ENCODE measurements at places on chromosomes 3 and 15.

DNA sequence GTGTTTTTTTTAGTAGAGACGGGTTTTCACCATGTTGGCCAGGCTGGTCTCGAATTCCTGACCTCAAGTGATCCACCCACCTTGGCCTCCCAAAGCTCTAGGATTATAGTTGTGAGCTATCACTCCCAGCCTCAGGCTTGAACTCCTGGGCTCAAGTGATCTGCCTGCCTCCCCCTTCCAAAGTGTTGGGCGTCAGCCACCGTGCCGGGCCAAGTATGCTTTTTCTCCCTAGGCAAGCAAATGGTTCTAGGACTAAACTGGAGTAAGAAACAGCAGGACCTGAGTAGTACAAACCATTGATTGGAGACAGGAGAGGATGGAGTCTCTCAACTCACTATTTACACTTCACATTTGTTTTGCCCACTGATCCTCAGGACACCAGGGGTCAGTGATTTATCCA, 4.6 kb upstream of the PTPN9 start:
- no peak overlapping the region for H3K4me3 ChIP-seq
- H3K27ac ChIP-seq = no peak overlapping the region
- H3K27me3 ChIP-seq = no peaks in the 10 kb centered on the region
- no peak for DNase-seq

GRCh38 chr3:15936312-15936711, 138.5 kb upstream of the ANKRD28 start:
- peaks cover 3% of the 10 kb centered on the region for H3K27me3 ChIP-seq
- no peak for DNase-seq
- no peaks in the 10 kb centered on the region for H3K4me1 ChIP-seq
- H3K4me3 ChIP-seq = no peak overlapping the region
- H3K36me3 ChIP-seq = peaks cover 14% of the 10 kb centered on the region

GRCh38 chr3:4994144-4994730, 15.0 kb downstream of the BHLHE40 start:
- no peak for DNase-seq
- no peaks in the 10 kb centered on the region for H3K4me1 ChIP-seq
- no peak overlapping the region for H3K4me3 ChIP-seq
- no peak overlapping the region for H3K27ac ChIP-seq

GRCh38 chr3:63933459-63933858, 21.3 kb upstream of the SCAANT1 start:
- peaks cover 84% of the 10 kb centered on the region for H3K4me1 ChIP-seq
- no peak for DNase-seq
- H3K4me3 ChIP-seq = peak overlapping the region; percentile 26
- H3K27ac ChIP-seq = no peak overlapping the region
- no peaks in the 10 kb centered on the region for H3K27me3 ChIP-seq

GRCh38 chr3:157981819-157982218, 124.4 kb downstream of the SHOX2 start:
- H3K27me3 ChIP-seq = peaks cover 9% of the 10 kb centered on the region
- H3K36me3 ChIP-seq = no peaks in the 10 kb centered on the region
- no peak overlapping the region for H3K4me3 ChIP-seq
- DNase-seq = no peak
- no peak overlapping the region for H3K27ac ChIP-seq
- H3K4me1 ChIP-seq = no peaks in the 10 kb centered on the region

- H3K27ac ChIP-seq = peak overlapping the region; percentile 20
- peak; percentile 72 for DNase-seq
- no peak overlapping the region for H3K4me3 ChIP-seq
- peaks cover 18% of the 10 kb centered on the region for H3K36me3 ChIP-seq
- H3K4me1 ChIP-seq = peaks cover 13% of the 10 kb centered on the region
These were observed 12.9 kb downstream of the C15orf62 start for GRCh38 chr15:40782609-40783227.

DNA sequence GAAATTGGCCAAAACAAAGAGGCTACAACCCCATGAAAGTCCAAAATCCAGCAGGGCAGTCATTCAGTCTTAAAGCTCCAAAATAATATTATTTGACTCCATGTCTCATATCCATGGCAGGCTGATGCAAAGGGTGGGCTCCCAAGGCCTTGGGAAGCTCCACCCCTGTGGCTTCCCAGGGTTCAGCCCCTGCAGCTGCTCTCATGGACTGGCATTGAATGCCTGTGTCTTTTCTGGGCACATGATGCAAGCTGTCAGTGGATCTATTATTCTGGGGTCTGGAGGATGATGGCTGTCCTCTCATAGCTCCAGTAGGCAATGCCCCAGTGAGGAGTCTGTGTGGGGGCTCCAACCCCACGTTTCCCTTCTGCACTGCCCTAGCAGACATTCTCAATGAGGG, 81.8 kb downstream of the ZMAT3 start:
- no peaks in the 10 kb centered on the region for H3K4me1 ChIP-seq
- H3K27me3 ChIP-seq = no peaks in the 10 kb centered on the region
- H3K27ac ChIP-seq = no peak overlapping the region
- H3K36me3 ChIP-seq = peaks cover 91% of the 10 kb centered on the region
- no peak overlapping the region for H3K4me3 ChIP-seq
- no peak for DNase-seq

GRCh38 chr3:108098003-108098370, 7.2 kb upstream of the CD47 start:
- peaks cover 46% of the 10 kb centered on the region for H3K4me1 ChIP-seq
- no peak overlapping the region for H3K4me3 ChIP-seq
- peak overlapping the region; percentile 65 for H3K27ac ChIP-seq
- H3K27me3 ChIP-seq = no peaks in the 10 kb centered on the region

GRCh38 chr3:151305060-151305774, 11.4 kb downstream of the GPR87 start:
- H3K4me3 ChIP-seq = no peak overlapping the region
- H3K27me3 ChIP-seq = peaks cover 6% of the 10 kb centered on the region
- no peaks in the 10 kb centered on the region for H3K36me3 ChIP-seq
- H3K27ac ChIP-seq = no peak overlapping the region
- H3K4me1 ChIP-seq = no peaks in the 10 kb centered on the region
- no peak for DNase-seq

DNA sequence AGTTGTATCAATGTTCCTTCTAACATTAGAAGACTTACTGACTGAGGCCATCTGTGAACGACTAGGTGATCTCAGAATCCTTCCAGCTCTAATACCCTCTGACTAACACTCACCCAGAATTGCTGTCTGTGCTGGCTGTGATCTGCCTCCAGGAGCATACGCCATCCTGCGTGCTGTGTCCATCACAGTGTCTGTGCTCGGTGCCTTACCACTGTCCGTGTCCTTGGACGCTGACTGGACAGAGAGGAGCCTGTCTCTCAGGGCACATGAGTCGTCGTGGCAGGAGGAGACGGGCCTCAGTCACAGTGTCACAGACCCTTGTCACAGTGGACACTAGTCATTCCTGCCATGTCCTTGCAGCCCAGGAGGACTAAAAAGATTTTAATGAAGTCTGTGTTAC, 83.1 kb downstream of the LMLN start:
- H3K36me3 ChIP-seq = peaks cover 27% of the 10 kb centered on the region
- DNase-seq = no peak
- H3K27me3 ChIP-seq = no peaks in the 10 kb centered on the region
- no peaks in the 10 kb centered on the region for H3K4me1 ChIP-seq

DNA sequence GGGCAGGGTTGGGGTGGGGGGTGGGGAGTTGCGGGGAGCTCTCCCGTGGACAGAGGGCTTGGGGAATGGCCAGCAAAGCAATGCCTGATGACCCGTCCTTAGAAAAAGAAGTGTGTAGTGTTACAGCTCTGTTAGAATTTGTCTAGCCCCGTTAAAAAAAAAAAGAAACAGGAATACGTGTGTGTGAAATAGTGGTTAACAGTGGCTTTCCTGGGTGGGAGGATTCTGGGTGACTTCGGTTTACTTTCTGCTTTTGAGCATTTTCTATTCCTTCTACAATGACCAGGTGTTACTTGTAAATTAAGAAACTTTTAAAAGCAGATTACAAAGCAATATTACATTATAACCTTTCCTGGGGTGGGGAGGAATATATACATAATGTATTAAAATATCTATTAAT, 25.0 kb downstream of the H1-8 start:
- peaks cover 6% of the 10 kb centered on the region for H3K4me1 ChIP-seq
- peak; percentile 24 for DNase-seq
- H3K27me3 ChIP-seq = no peaks in the 10 kb centered on the region
